Dermis lymphatic vessel endothelial cell (primary cell): ENCODE measurements at places on chromosomes 1 and 21. TPM values are rescaled to one million over a fixed set of nuclear protein-coding genes. Genes with fewer than 3 reads are reported as not detected.

PALMD gene
- 8.0 and 15.1 TPM in 2 replicates for total RNA-seq

VHLL gene
- 0.11 TPM in 1 of 2 replicates, not detected in the other for total RNA-seq

NR0B2 gene
- not detected in 2 replicates for total RNA-seq

OXCT2 gene
- total RNA-seq, result 6.1 and 6.5 TPM in 2 replicates

ODF2L gene
- 27.8 and 44.0 TPM in 2 replicates for total RNA-seq
